ENCODE measurements at places on chromosomes 4 and X.

DNA sequence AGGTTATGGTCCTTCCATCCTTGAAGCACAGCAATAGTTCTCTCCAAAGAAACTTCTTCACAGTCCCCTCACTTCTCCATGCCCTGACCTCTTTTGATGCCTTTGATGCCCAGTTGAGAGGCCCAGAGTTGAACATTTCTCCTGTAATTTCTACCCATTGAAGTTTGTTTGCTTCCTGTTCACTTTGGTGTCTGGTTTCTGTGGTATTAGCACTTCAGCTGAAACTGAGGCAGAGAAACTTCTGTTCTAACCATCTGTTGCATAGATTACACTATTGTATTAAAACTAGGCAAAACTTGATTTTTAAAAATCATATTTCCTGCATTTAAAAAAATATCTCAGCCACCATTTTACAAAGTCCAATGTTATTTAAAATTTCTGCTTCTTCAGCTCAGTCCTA lies 89.8 kb upstream of the ADGRG2 start:
- DNase-seq = no peak

GRCh38 chr4:173516621-173517524 lies 13.2 kb downstream of the HAND2 start:
- DNase-seq = peak; percentile 79

GRCh38 chr4:106971636-106972035 lies 64.5 kb downstream of the DKK2 start:
- no peak for DNase-seq

DNA sequence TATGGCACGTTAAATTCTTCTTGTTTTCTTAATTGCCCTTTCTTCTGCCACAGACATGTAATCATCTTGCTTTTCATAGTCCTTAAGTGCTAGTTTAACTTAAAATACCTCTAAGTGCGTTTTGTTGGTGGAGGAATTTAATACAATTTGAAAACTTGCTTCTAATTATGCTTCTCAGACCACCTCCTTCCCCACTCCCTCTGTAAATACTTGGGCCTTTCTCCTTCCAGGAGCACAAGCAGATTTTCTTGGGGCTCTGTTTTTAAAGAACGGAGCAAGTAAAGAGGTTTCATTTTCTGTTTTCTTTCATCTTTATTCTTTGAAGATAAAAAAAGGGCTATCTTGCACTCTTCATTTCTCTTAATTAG lies 559 bp upstream of the PCDH18 start:
- DNase-seq = no peak

Data from BE2C (cell line).